ENCODE measurements at places on chromosomes 7 and 10.

DNA sequence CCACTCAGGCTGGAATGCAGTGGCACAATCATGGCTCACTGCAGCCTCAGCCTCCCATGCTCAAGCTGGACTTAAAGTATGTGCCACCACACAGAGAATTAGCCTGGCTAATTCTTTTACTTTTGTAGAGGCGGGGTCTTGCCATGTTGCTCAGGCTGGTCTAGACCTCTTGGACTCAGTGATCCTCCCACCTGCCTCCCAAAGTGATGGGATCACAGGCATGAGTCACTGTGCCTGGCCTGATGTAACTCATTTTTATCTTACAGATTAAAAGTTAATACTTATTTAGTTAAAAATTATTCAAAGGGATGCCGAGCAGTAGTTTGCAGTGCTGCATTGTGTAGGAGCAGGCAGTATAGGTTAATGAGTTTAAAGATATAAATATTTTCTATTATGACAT, 12.6 kb upstream of the PLXDC2 start:
- DNase-seq = no peak

DNA sequence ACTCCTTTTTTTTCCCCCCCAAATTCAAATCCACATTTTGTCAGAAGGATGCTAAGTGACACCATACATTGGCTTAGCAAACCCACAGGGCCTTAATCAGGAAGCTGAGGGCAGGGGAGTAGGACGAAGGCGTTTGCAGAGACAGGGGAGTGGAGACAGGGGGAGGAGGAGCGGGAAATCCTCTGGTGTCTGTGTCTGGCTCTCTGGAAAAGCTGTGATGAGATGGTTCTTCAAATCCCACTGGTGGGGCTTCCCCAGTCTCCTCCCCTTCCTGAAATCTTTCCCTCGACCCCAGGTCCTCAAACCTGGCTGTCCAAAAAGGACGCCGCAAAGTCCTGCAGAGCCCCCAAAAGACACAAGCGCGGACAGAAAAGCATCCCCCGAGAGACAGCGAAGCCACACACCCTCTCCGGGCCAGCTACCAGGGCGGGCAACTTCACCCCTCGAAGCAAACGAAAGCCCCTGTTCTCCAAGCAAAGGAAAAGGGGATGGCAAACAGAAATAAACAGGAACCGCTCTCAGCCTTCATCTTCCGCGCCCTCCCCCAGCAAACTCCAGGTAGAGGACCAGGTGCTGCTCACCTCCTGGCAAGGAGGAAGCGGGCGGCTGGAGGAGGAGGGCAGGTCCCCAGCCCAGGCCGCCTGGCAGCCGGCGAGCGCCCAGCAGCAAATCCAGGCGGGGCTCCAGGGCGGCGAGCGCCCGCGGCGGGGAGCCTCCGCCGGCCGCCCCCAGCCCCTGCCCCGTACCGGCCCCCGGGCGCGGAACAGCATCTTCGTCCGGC, 520 bp downstream of the ELAPOR2 start:
- DNase-seq = no peak

- DNase-seq = no peak
Measured at GRCh38 chr7:72234086-72234485, 178.1 kb downstream of the CALN1 start.

- no peak for DNase-seq
Measured at GRCh38 chr10:6128591-6129251, 39.9 kb downstream of the RBM17 start.

GRCh38 chr10:83108565-83109333, 1030.6 kb upstream of the GHITM start:
- DNase-seq = no peak

- DNase-seq = no peak
Measured at GRCh38 chr10:98388101-98388655, 26.8 kb downstream of the PYROXD2 start.

- no peak for DNase-seq
Measured at GRCh38 chr7:101450064-101450463, 87.4 kb downstream of the COL26A1 start.

- peak; percentile 24 for DNase-seq
Measured at GRCh38 chr7:100745184-100745583, 11.8 kb downstream of the ZAN start.

GRCh38 chr7:42469341-42469740, 232.3 kb upstream of the GLI3 start:
- no peak for DNase-seq

GRCh38 chr10:79195091-79195923, 126.5 kb downstream of the ZMIZ1 start:
- peak; percentile 81 for DNase-seq

DNA sequence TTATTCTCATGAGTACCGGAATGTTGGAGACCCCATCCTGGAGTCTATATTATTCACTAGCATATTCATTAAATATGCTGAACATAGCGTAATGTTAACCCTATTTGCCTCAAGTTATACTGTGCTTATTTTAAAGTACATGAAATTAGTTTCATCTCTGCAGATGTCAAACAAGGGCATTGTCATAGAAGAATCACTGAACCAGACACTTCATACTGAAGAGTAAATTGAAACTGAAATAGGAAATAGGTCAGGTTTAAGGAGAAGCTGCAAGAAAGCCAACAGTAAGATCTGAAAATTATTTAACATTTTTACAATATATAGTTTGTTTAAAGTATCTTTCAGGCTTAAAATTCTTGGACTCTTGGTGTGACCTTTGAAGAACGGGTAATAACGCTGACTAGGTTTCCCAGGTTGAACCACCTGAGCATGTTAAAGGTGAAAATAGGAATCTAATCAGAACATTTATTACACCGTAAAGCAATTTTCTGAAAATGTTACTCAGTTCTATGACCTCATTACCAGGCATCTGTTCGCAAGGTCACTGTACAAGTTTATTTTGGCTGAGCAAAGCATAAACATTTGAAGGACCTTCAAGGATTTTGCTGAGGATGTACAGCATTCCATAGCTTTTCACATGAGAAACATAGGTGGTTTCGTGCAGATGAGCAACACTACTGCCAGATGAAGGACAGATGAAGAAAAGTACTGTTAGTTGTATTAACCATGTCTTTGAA, 82.7 kb downstream of the REEP3 start:
- DNase-seq = no peak

- DNase-seq = no peak
Measured at GRCh38 chr10:3395458-3395861, 222.9 kb upstream of the PITRM1 start.

DNA sequence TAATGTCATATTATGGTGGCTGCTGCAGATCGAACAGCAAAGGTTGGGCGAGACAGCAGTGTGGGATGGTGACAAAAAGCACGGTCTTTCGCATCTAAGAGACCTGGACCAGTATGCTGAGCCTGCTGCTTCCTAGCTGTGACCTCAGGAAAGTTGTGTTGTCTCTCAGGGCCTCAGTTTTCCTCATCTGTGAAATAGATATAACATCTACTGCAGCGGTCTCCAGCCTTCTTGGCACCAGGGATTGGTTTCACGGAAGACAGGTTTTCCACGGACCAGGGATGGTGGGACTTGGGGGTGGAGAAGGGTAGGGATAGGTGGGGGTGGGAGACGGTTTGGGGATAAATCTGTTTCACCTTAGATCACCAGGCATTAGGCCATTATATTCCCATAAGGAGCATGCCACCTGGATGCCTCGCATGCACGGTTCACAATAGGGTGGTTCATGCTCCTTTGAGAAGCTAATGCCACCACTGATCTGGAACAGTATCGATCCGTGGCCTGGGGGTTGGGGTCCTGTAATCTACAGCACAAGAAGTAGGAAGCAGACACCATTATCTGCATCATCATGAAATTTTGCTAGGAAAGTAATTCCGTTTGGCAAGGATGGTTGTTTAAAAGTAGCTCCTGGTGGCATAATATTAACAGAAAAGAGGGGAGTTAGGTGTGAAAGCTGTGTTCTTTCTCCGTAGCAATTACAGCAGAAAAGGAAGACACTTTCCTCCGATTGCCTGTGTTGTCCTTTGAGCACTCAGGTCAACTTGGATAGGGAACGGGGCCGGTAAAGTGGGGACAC, 10.8 kb downstream of the KLF6 start:
- no peak for DNase-seq

DNA sequence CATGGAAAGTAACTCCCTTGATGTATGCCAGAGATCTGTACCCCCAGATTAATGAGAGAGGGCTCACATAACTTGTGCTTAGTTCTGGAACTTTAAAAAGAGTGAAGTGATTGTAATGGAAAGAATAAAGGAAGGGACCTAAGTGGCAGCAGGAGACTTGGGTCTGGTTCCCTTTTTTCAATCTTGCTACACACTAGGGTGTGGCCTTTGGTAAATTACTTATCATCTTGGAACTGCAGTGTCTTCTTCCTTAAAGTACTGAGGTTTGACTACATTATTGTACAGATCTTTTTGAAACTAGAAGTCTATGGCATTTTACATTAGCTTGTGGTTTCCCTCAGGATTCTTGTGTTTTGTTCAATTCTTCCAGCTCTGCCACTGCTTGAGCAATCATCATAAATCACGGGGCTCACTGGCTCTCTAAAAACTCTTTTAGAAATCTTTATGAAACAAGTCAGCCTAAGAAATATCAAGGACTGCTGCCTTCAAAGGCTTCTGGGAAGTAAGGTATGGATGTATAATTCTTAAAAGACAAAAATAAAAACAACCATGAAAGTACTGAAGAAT, 22.5 kb upstream of the CHRM2 start:
- DNase-seq = no peak

GRCh38 chr10:132994811-132995210, 52.4 kb upstream of the CFAP46 start:
- no peak for DNase-seq

- no peak for DNase-seq
Measured at GRCh38 chr7:24110056-24110455, 173.9 kb upstream of the NPY start.

DNA sequence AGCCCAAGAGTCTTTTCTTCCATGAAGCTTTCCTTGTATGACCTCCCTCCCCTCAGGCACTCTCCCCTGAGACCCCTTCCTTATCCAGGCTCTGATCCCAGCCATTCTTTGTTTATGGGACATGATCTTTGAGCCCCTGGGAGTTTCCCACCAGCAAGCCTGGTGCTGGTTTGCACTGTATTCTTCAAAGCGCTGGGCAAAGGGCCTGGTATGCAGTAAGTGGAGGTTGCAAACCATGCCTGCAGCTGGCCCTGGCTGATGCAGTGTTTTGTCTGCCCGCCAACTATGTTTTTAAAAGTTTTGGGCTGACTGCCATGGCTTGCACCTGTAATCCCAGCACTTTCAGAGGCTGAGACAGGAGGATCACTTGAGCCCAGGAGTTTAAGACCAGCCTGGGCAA, 6.8 kb upstream of the NODAL start:
- no peak for DNase-seq

DNA sequence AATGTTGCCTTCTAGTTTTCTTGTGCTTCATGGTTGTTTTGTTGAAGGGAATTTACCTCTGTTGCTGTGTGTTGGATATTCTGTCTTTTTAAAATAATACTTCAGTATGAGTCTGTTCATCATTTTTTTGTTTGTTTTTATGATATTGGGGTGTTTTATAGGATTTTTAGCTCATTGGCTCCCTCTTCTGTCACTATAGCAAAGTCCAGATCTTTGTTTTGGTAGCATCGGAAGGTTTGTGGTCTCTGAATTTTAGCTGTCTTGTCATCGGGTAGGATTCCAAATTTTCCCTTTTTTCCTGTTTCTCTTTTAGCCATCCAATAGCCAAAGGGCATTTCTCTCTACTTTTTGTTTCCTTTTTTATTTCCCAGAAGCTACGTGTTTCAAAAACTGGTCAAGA, 91.4 kb downstream of the EXOC4 start:
- DNase-seq = no peak

- DNase-seq = no peak
Measured at GRCh38 chr10:114683593-114683992, 25.5 kb upstream of the ABLIM1 start.

DNA sequence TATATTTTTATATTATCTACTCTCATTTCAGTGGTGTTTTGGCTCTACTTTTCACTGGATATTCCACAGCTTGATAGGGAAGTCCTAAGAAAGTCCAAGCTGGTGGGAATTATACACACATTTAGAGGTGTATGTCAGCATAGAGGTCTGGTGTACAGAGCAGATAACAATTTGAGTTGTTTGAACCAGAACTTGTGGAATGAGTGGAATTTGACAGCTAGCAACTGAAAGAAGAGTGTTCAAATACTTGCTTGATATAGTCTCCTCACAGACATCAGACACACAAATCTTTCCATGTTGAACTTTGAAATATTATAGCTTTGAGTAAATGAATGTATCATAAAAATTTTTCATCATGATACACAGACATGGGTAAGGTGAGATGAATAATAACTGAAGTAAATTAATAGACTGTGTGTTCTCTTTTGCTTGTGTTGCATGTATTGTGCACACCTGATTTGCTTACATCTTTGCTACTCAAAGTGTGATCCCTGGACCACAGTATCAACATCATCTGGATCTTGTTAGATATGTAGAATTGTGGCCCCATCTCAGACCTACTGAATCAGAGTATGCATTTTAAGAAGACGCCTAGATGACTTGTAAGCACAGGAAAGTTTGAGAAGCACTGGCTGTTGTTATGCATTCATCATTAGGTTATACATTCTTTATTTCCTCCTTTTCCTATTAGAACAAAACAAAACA, 91.5 kb downstream of the ABCA13 start:
- DNase-seq = no peak

GRCh38 chr10:78301891-78302738, 268.5 kb downstream of the RPS24 start:
- no peak for DNase-seq

DNA sequence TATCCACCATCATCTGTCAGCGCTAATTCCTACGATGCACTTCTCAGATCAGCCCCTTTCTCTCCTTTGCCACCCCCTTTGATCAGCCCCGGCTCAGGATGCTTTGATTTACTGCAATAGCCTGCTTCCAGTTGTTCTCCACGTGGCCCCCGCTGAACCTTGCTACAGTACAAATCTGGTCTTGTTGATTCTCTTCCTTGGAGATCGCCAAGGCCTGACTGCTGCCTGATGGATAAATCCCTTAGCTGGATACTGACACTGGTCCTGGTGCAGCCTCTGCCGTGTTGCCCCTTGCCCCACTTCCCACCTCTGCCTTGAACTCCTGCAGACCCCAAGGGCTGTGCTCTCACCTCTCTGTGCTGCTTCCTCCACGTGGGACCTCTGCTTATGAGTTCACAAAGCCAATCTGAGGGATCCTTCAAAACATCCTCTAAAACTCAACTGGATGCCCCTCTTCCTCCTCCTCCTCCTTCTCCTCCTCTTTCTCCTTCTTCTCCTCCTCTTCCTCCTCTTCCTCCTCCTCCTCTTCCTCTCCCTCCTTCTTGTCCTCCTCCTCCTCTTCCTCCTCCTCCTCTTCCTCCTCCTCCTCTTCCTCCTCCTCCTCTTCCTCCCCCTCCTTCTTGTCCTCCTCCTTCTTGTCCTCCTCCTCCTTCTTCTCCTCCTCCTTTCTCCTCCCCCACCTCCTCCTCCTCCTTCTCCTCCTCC, 15.3 kb downstream of the PLXNA4 start:
- no peak for DNase-seq

- DNase-seq = no peak
Measured at GRCh38 chr10:94762393-94762792, at the start of gene CYP2C19. Gene CYP2C19, plus strand, starts transcription at chr10:94762681. Its CDS starts 25 bp downstream, at chr10:94762706.

GRCh38 chr10:73910764-73911552, at the start of gene PLAU:
Gene PLAU, plus strand, starts transcription at chr10:73911132. Its CDS starts 424 bp downstream, at chr10:73911556.
- no peak for DNase-seq

DNA sequence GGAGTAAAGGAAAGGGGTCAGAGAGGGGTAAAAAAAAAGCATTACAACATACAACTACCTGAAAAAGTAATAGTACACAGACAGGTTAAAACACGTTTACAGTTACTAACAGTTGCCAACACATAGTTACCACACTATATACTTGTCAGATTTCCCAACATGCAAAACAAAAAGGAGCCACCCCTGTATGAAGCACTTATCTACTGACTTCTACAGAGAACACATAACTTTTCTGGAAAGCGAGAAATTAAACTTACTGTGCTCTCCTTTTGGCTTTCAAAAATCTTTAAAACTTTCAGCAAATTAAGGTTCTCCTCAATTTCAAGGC, 2.1 kb downstream of the ABI1 start:
- no peak for DNase-seq
